ENCODE measurements at places on chromosomes 11 and 22.

DNA sequence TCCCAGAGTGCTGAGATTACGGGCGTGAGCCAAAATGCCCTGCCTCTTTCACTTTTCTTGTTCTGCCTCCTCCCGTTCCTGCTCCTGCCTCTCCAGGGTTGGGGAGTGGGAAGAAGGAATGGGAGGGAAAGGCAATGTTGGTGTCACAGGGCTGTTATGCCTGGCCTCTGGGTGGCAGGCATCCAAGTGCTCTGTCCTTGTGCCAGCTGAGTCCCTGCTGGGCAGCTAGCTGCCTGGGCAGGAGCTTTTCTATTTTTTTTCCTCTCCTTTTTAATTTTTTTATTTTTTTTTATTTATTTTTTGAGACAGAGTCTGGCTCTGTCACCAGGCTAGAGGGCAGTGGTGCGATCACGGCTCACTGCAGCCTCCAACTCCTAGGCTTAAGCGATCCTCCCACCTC is 4.1 kb upstream of the SAC3D1 start:
- no peak for DNase-seq

GRCh38 chr11:1766719-1767398 is 3.1 kb upstream of the CTSD start:
- no peak for DNase-seq

DNA sequence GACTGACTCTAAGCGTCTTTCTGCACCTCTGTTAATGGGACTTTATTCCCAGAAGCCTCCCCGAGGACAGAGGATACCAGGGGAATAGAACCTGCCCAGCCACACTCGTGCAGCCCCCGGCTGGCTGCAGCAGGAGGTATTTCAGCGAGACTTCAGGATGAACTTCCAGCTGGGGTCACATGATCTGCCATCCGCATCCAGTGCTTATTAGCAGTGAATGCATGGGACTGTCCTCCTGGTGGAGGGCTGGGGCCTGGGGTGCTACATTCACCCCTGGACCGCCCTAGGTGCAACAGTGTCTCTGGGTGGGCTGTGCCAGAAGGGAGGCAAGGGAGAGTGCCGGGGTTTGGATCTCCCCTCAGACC is 1.6 kb downstream of the DUSP8 start:
- no peak for DNase-seq

- peak; percentile 64 for DNase-seq
Observed at GRCh38 chr11:11848891-11849746, 7.3 kb downstream of the USP47 start.

DNA sequence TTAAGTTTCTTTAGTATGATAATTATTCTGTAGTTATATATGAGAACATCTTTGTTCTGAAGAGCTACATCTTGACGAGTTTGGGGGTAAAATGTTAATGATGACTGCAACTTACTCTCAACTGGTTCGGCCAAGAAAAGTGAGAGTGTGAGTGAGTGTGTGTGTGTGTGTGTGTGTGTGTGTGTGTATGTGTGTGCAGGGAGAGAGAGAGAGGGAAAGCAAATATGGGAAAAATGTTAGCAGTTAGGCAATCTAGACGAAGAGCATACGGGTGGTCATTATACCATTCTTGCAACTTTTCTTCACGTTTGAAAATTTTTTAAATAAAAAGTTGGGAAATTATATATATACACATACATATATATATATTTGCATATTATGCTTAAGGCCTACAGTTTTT is 18.3 kb upstream of the TMEM41B start:
- DNase-seq = no peak

GRCh38 chr11:68973219-68973618 is 7.6 kb downstream of the MRGPRD start:
- no peak for DNase-seq

DNA sequence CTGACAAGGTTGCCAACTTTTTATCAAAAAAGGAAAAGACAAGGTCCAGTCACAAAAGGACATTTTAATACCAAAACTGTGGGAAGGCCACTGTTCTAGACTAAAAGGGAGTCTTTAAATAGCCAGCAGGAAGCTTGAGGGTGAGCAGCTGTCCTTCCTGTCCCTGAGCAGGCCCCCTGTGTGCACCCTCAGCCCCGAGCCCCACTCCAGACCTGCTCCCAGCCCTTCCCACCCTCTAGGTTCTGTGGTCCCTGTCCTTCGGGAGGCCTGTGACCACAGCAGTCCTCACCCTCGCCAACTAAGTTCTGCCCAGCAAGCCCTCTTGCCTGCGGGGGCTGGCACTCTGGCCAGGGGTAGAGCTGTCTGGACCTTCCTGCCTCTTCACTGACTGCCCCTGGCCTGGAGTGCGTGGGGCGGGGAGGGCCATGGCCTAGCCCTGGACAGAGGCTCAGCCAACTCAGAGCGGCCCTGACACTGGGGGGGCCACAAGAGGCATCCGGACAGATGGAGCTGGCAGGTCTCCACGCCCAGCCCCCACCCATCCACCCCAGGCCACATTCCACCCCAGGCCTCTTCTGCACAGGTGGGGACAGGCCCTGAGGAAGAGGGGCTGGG is 1.6 kb upstream of the PLXNB2 start:
- DNase-seq = no peak

- DNase-seq = no peak
Observed at GRCh38 chr22:50281957-50282356, 11.8 kb upstream of the MAPK11 start.

- no peak for DNase-seq
Observed at GRCh38 chr22:27274770-27275449, 526.6 kb downstream of the MN1 start.

DNA sequence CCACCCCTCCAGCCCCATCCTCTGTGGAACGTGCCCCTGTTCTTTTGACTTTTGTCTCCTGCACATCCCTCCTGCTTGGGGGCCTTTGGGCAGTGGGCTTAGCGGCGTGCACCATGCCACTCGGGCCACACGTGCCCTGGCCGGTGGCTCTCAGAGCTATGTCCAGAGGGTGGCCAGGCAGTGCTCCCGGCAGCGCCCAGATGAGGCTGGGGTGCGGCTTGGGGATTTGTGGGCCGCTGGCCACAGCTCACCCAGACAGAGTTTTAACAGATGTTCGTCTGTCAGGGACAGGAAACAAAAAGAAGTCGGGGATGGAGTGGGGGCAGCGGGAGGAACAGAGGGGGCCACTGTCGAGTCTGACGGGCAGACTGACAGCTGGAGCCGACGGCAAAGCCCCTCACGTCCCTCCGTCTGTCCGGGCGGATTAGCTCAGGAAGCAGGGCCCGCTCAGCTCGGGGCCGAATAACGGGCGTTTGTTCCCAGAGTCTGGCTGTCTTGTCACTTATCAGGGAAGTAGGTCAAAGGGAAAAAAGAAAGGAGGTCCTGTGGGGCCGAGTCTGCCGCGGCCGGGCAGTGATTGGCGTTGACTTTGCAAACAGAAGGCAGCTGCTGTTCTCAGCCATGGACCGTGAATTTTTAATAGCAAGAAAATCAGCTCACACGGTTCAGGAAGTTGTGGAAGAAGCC is 61.6 kb downstream of the LRP5 start:
- DNase-seq = no peak

DNA sequence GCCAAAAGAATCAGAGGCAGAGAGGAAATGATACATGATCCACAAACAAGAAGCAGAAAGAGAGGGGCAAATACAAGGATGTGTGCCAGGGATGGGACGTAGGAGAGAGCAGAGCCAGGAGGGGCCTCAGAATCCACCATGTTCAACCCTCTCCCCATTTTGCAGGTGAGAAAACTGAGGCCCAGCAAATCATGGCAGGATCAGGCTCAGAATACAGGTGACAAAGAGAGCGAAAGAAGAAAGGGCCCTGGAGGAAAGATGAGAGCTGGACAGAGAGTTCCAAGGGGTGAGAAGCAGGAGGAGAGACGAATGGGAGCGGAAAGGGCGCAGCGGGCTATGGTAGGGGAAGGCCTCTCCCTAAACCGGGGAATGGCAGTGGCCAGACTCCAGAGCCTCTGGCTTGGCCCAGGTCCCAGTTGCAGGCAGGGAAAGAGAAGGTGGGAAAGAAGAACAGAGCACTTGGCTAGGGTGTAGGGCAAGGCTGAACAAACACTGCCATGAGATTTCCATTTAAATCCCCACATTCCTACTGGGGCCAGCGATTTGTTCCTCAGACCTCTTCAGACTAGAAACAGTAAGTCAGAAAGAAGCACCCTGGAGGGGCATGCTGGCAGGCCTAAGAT is 44.4 kb upstream of the TSKU start:
- no peak for DNase-seq

All from naive thymus-derived CD8-positive, alpha-beta T cell (primary cell).